Activated CD8-positive, alpha-beta T cell treated with anti-CD3 and anti-CD28 coated beads, Interleukin-2, amount 10 ng/mL, durations not matched to agents 7 days and 5 days (primary cell): ENCODE measurements at places on chromosomes 1 and 21. TPM values are rescaled to one million over a fixed set of nuclear protein-coding genes. Genes with fewer than 3 reads are reported as not detected.

GRCh38 chr1:163186862-163187261, 15.9 kb downstream of the RGS5 start:
- DNase-seq: no peak

GRCh38 chr1:233478611-233479010, 135.3 kb upstream of the KCNK1 start:
- no peak for DNase-seq

Gene LCE3E
- not detected for total RNA-seq

Gene SYNC
- total RNA-seq: not detected

- DNase-seq: peak; percentile 23
Measured at GRCh38 chr1:153260585-153261280, 1.2 kb downstream of the LORICRIN start.

Gene SLC1A7
- total RNA-seq: not detected

DNA sequence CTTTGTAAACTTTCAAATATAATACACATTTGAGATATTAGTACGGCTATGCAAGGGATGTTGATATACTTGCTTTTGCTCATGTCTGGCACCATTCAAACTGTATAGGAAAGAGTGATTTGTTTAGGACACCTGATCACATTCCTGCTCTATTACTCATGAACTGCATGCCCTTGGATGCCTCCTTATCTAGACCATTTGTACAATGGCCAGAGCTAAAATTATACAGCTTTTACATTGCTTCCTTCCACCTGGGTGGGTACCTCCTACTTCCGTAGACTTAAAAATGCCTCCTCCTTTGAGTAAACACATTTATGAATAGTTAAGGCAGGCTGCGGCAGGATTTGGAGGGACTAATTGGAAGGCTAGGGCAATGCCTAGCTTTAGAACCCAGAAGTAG, 85.4 kb upstream of the PBX1 start:
- DNase-seq: no peak

DNA sequence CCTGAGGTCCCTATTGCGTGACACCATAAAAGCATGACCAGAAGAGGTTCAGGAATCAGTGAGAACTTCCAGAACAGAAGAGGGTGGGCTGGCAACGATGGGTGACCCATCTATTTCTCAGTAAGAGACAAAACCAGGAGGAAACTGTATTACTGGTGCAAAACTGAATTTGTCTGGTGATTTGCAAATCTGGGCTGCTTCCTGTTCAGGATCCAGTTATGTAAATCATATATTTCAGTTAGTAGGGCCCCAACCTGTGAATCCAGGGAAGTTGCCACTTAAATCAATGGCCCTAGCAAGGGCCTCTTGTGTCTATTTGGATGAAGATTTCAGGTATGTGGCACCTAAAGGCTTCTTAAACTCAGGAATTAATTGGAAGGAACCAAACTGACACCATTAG, 23.1 kb upstream of the SMAP2 start:
- DNase-seq: no peak

DNA sequence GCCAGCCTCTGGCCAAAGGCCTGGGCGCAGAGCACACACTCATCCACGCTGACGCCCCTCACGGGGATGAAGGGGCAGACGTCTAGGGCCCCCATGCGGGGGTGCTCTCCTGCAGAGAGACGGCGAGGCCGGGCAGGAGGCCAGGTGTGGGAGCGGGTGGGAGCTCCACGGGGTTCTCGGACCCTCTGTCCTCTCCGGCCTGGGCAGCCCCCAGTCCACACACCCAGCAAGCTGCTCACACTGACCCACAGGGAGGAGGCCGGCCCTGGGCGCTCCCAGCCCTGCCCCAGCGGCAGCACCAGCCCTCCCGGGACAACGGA, 2.5 kb downstream of the FTCD start:
- DNase-seq: no peak

Gene EXTL1
- not detected for total RNA-seq

Gene NLRP3
- total RNA-seq: 4.5 TPM

Gene OR2L2
- total RNA-seq: not detected

GRCh38 chr1:42504535-42505128, 41.5 kb downstream of the CCDC30 start:
- DNase-seq: no peak

Gene SELENOF
- 147 TPM for total RNA-seq

DNA sequence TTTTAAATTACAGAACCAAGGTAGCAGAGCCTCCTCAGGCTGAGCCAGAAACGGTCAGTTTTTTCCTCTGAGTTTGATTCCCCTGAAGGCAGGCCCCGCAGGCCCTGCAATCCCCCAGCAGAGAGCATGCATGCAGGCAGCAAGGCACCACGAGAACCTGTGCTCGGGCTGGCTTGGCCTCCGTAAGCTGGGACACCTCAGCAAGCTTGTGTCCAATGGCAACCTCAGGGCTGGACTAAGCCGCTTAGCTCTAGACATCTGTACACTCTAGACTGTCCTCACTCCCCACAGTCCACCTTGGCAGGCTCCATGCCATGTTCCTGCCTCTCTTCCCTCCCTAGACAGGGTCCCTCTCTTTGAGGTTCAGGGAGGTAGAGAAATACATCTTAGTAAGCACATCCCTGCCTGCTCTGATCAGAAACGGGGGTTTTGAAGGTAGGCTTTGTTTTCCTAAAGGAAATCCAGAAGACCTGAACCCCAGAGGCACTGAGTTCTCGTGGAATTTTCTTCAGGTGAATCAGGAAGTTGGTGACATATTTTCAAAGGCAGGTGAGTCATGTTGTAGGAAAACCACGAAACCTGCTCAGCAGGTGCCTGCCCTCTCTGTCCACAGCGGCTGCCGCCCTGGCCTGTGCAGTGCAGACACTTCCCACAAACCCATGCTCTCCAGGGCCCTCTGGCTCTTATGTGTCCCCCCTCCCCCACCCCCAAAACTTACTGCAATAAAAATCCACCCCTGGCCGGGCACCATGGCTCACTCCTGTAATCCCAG, 7.0 kb downstream of the TMEM63A start:
- DNase-seq: no peak

DNA sequence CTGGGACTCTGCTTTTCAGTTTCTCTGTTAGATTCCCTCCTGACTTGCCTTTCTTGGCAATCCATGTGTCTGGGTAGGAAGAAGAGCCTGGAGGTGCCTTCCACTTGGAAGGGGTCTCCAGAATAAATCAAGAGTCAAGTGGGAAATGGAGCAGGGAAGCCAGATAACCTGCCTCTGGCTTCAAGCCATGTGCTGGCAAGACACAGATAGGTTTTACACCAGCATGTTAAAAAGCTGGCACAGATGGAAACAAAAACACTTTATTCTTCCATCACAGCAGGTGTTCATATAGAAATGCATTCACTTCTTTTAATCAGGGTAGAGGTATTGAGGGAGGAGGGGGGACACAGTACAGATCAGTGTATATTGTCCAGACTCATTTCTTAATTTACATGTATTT, 356.9 kb upstream of the RUNX1 start:
- DNase-seq: no peak

Gene OLFML2B
- total RNA-seq: not detected

Gene NBPF10
- total RNA-seq: 2.6 TPM

DNA sequence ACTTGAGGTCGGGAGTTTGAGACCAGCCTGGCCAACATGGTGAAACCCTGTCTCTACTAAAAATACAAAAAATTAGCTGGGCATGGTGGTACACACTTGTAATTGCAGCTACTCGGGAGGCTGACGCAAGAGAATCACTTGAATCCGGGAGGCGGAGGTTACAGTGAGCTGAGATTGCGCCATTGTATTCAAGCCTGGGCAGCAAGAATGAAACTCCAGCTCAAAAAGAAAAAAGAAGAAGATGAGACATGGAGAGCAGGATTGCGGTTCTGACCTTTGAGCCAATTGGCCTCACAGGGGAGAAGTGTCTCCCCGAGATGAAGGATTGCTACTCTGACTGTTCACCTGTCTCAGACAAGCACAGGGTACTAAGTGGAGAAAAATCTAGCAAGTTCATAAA, 6.6 kb downstream of the SCCPDH start:
- no peak for DNase-seq

DNA sequence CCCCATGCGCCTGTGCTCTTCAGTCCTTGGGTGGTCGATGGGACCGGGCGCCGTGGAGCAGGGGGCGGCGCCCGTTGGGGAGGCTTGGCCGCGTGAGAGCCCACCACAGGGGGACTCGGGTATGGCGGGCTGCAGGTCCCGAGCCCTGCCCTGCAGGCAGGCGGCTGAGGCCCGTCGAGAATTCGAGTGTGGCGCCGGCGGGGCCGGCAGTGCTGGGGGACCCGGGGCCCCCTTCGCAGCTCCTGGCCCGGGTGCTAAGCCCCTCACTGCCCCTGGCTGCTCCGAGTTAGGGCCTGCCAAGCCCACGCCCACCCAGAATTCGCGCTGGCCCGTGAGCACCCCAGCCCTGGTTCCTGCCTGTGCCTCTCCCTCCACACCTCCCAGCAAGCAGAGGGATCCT, 26.1 kb downstream of the TLR5 start:
- DNase-seq: no peak
